ENCODE measurements at places on chromosomes 4 and X.
A peak's percentile ranks its signal among the peaks of the same experiment; 100 is the strongest.

DNA sequence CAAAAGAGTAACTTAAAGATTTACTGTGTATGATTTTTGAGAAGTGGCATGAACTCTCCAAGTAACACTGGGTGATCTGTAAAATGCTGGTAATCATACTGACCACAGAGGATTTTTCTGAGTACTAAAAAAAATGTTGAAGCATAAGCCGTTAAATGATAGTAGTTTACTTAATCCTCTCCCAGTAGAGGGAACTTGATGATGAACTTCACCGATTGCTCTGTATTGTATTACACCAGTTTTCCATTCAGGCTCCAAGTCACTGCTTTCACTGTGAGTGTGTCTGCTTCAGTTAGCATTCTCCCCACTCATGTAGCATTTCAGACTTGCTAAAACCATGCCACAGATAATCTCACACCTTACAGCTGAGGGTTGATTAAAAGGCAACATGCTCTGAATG is 294.1 kb downstream of the GBA3 start:
- no peak for DNase-seq

DNA sequence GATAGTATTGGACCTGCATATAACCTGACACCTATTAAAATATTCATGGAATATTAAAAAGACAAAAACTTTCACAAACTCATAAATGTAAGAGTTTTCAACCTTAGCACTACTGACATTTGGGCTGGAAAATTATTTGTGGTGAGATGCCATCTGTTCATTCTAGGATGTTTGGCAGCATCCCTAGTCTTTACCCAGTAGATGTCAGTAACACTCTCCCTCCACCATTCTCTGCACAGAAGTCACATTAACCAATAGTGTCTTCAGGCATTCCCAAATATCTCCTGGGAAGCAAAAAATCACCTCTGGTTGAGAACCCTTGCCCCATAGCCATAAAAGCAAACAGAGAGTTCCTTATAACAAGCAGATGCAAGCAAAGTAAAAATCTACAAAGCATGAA is 41.4 kb upstream of the NDST4 start:
- DNase-seq, result no peak

DNA sequence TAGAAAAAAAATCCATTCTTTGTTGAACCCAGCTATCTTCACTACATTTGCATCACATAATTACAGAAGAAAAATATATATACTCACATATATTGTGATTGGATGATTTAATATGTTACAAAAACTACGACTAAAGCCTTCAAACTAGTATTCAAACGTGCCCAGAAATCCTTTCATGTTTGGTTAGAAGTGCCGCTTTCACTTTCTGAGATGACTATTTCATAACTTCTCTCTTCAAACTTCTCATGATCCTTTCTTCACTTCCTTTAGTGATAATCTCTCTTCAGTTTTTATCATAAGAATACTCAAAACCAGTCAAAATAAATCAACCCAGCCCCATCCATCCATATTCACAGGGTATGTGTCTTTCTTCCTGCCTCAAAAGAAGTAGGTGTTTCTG is 50.8 kb upstream of the NAF1 start:
- no peak for DNase-seq

GRCh38 chr4:58507079-58507478 is 1396.9 kb upstream of the IGFBP7 start:
- no peak for DNase-seq

GRCh38 chr4:78602334-78602733 is 50.8 kb downstream of the ANXA3 start:
- DNase-seq, result no peak

- no peak for DNase-seq
Observed at GRCh38 chr4:35025152-35025834, 1219.0 kb downstream of the ARAP2 start.

DNA sequence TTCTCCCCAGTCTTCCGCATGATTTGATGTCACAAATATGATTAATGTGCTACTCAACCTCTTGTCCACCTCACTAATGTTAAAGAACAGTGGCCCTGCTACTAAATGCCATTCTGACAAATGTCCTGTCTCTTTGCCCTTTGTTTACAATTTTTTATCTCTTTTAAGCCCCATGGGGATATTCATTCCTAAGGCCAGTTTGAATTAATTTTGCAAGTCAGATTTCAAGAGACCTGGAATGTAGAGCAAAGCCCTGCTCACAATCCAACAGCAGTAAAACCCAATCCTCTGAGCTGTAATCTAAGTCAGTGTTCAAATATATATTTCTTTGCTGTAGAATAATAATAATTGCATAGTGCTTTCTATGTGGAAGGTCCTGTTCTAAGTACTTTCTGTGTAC is 81.2 kb downstream of the LDB2 start:
- DNase-seq, result no peak

GRCh38 chrX:105909576-105909975 is 87.2 kb downstream of the NRK start:
- DNase-seq, result no peak

- DNase-seq, result no peak
Observed at GRCh38 chr4:176970853-176971252, 178.1 kb upstream of the VEGFC start.

DNA sequence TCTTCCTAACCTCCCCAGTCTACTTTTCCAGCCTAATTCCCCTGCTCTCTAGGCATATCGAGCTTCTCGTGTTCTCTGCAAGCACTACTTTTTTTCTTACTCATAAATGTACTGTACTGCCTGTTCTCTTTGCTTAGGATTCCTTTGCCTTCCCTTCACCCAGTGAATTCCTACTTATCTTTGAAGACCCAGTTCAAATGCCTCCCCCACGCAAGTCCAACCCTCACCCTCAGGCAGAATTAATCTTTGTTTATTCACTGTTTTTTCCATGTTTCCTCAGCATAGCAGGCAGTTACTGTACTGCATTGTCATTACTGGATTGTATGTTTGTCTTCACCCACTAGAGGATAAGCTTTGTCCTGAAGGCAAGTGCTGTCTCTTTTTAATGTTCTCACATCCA is 287.7 kb downstream of the BMPR1B start:
- DNase-seq, result no peak

DNA sequence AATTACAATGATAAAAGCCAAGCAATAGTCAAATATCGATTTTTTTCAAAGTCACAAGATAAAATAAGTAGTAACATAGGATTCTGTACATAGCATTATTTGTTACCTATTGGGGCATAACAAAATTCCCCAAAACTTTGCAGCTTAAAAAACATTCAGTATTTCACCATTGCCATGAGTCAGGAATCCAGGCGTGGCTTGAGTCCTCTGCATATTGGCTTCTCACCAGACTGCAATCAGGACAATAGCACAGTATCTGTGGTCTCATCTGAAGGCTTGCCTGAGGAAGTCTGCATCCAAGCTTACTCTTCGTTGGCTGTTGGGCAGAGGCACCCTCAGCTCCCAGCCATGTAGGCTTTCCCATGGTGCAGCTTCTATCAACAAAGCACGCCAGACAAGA is 6.2 kb upstream of the CTBP1 start:
- DNase-seq, result no peak

GRCh38 chrX:10972706-10973105 is 138.4 kb upstream of the HCCS start:
- no peak for DNase-seq

DNA sequence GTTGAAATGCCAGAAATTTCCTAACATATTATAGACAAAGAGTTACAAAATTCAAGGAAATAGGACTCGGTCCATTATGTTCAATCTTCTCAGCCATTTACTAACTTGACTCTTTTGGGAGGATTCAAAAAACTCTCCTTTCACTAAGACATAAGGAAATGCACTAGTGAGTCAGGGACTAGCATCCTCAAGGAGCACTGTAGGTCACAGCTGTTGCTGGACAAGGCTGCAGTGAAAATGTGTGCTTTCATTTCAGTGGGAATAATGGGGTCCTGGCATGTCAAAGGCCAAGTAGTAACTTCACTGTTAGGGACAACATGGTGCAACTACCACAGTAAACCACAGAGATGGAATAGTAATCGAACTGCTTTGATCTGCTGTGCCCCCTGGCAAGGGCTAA is 56.9 kb upstream of the ABCG2 start:
- no peak for DNase-seq

GRCh38 chr4:623914-624566 is 1.3 kb upstream of the PDE6B start:
- no peak for DNase-seq

GRCh38 chr4:176198316-176198903 is 3.0 kb upstream of the SPATA4 start:
- peak; percentile 46 for DNase-seq

- no peak for DNase-seq
Observed at GRCh38 chr4:182089326-182089725, 153.9 kb upstream of the TENM3 start.

DNA sequence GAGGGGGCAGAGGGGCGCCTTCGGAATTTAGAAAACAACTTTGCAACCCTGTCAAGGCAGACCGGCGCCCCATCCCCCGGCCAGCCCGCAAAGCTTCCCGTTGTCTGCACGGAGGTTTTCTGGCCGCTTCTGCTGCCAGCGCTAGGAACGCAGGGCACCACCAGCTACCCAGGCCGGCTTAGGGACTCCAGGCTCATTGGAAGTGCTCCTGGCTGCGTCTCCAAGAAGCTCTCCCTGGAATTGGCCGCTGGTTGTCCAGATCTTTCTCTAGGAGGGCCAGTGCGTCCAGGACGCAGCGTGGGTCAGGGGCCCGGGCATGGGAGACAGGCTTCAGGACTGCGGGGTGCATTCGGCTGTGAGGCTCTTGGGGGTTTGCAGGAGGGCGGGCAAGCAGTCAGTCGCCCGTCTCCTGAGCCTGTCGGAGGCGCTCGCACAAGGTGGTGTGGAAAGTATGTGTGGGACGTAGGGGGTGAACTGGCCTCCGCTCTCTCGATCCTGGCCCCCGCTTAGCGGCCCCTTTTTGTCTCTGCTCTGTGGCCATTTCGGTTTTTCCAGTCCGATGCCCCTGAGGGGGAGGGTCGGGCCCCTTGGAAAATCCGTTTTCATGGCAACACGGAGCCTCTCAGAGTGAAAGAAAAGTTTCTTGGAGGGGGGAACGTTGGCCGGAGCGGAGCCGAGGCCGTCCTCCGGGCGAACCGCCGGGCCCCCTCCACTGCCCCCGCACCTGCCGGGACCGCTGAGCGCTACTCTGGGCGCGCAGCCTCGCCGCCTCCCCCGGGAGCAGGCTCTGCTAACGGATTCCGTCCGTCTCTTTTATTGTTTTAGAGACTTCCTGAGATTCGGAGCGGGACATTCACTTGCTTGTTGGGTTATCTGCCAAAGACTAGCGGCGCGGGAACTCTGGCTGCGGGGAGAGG is 810 bp upstream of the SOX3 start:
- no peak for DNase-seq

GRCh38 chrX:20499763-20500162 is 233.1 kb upstream of the RPS6KA3 start:
- no peak for DNase-seq

DNA sequence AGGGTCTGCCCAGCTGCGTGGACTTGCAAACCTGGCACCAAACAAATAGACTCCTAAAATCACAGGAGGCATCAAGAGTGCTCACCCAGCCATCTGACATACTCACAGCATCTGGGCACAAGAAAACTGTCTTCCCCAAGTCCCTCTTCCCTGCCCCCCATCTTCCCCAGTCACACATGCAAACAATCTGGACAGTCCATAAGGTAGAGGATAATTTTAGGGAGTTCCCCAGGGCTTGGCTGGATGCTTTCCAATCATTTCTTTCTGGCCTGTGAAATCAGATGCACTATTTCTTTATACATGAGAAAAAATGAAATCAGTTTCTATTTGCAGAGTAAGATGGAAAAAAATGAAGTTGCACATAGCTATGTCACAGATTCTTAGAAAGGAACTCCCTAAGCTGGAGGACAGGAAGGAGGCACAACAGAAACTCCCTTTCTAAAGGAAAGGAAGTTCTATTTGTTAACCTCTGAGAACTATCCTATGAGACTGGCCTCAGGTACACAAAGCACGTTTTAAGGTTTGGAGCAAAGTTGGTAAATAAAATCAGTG is 342.3 kb downstream of the HNRNPD start:
- DNase-seq, result no peak

DNA sequence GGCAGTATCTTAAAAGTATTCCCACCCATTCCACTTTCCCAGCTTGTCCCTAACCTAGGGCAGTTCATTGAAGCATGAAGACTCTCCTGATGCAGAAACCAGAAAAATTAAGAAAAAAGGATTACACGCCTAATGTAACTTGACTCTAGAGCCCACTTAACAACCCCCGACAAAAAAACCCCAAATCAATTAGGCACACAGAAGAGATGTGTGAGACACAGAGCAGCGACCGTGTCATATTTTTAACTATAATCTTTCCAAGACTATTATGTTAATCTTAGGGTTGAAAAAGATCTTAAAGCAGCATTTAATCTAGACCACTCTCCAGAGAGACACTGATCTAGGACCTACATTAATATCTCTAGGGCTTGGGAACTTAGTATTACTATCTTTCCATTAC is 1.3 kb downstream of the YTHDC1 start:
- peak; percentile 6 for DNase-seq

- no peak for DNase-seq
Observed at GRCh38 chr4:14308229-14308651, 680.7 kb upstream of the BOD1L1 start.

DNA sequence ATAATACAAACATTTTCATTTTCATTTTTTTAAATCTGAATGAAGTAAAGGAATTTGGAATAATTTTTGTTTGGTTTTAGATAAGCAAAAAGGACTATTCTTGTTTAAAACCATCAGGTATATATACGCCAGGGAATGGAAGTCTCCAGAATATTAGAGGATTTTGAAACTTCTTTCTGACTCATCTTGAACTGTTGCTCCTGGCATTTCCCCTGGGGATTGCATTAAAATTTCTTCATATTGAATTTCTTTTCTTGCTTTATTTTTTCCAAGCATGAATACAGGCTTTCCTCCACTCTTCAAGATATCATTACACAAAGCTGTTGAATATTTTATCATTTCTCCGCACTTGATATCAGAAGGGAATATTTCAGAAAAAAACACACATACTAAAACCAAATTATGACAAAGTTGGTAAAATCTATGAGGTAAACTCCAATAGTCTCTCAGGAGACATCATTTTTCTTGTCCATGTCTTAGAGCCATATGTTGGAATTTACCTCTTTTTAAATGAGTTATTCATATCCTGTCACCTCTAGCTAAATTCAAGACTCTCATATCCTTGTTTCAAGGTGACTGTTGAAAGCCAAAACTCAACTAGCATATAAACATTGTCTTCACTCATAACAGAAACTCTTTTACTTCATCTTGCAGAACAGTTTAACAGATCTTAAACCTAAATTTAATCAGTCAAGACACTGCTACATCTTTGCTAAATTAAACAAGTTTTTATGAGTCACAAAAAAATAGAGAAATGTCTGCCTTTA is 20.7 kb upstream of the CSN1S1 start:
- DNase-seq, result no peak

- DNase-seq, result no peak
Observed at GRCh38 chrX:135513130-135513515, 7.3 kb upstream of the INTS6L start.

DNA sequence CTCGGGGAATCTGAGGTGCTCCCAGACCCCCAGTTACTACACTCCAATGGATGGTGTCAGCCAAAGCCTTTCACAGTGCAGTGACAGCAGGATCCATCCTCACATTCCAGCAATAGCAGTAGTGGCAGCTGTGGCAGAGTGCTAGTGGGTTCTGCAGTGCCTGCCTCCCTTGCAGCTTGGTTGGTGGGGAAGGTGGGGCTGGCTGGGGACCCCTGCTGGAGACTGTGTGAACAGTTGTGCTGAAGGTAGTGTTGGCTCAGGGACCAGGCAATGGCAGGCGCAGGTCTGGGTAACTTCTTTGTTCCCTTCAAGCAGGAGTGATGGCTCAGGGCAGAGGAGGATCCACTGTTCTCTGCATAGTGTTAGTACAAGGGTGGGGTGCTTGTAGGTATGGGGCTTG is 343.7 kb upstream of the TRAM1L1 start:
- no peak for DNase-seq
